Retinal pigment epithelial cell (primary cell): ENCODE measurements at places on chromosomes 16 and 17.

DNA sequence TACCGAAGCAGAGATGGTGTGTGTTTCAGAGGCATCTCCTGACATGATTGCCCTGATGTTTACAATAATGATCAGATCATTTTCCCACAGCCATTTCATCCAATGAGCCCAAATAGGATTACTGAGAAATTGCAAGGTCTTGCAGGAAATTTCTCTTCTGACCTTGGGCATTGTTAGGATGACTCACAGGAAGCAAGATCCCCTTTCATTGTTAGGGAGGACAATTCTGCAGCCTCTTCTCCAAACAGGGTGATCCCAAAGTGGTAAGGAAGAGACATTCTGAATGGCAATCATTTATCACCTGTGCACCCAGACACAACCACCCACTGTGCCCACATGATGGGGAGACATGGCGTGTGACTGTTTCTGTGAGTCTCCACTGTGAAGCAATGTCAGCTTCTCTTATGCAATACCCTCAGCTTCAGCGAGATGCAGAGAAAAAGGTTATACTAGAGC lies 306.7 kb upstream of the XYLT1 start:
- DNase-seq = no peak

DNA sequence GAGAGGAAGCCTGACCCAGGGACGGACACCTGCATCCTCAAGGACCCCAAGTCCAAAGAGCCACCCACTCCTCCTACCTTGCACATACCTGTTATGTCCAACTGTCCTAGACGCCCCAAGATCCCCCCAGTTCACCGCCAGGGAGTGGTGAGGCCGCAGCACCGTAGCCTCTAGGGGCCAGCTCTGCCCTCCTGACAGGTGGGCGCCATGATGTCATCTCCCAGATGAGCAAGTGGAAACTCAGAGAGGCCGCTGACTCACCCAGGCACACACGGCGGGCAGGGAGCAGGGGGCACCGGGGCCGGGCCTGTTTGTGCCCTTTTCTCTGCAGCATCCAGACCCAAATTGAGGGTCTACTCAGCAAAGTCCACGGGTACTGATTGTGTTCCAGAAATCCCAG lies 4.8 kb upstream of the ZNF469 start:
- no peak for DNase-seq

GRCh38 chr17:79465681-79466025 lies 145.2 kb downstream of the RBFOX3 start:
- no peak for DNase-seq

DNA sequence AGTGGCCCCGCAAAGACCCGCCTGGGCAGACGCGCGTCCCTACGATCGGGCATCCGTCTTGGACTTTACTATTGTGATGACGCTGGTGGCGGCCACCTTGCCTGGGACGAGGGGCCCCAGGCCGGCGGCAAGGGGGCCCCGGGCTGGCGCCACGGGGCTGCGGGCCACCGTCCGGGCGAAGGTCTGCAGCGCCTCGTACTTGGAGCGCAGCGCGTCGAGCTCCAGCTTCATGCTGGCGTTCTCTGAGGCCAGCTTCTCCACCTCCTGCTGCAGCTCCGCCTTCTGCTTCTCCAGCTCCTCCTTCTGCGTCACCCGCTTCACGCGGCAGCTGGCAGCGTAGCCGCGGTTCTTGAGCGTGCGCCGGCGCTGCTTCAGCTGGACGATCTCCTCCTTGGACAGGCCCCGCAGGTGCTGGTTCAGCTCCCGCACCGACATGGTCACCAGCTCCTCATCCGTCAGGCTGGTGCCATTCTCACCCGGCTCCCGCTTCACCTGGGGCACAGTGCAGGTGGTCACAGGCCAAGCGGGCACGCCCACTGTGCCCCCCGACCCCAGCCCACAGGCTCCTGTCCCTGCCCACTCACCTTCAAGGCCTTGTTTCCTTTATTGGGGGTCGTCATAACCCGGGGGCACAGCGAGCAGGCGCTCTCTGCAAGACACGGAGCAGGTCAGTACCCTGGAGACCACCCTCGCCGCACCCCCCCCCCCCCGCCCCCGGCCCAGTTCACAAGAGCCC lies 4.8 kb upstream of the SIRT7 start:
- no peak for DNase-seq

DNA sequence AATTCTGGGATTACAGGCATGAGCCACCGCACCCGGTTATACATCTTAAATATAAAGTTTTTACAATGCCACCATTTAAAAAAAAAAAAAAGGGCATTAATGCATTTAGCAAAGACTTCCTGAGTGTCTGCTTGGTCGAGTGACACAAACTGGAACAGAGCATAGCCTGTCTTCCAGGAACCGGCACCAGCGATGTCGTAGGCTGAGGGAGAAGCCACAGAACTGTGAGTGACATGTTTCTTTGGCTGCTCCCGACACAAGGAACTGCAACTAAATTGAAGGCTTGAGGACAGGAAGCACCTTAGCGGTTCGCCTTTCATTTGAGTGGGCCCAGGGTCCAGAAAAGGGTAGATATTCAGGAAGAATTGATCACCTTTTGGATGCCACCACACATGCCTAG lies 717.8 kb downstream of the MAF start:
- DNase-seq = no peak

GRCh38 chr17:38685491-38685890 lies 10.7 kb upstream of the EPOP start:
- DNase-seq = no peak

DNA sequence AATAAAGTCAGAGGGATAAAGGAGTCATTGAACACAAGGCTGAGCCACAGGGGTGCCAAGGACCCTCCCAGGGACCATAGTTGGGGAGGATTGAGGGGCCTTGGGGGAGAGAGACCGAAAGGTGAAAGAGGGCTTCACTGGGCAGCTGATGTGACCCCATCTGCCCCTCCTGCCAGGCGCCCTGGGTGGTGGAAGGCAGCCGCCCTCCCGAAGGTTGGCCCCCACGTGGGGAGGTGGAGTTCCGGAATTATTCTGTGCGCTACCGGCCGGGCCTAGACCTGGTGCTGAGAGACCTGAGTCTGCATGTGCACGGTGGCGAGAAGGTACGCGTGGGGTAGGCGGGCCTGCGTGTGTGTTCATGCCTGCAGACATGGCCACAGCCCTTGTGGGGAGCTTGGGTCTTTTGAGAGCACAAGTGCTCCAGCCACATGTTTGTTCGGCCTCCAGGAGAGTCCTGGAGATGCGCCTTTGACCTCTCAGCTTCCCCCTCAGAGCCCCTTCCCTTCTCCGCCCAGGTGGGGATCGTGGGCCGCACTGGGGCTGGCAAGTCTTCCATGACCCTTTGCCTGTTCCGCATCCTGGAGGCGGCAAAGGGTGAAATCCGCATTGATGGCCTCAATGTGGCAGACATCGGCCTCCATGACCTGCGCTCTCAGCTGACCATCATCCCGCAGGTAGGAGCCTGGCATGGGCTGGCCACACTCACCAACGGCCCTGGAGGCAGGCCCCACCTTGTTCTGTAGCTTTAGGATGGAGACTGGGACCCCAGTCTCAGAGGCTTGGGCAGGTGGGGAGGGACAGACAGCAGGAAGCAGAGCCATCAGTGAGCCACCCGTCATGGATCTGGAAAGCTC lies 24.1 kb downstream of the ANKRD40 start:
- no peak for DNase-seq

GRCh38 chr16:11167581-11167980 lies 88.4 kb downstream of the SOCS1 start:
- no peak for DNase-seq

DNA sequence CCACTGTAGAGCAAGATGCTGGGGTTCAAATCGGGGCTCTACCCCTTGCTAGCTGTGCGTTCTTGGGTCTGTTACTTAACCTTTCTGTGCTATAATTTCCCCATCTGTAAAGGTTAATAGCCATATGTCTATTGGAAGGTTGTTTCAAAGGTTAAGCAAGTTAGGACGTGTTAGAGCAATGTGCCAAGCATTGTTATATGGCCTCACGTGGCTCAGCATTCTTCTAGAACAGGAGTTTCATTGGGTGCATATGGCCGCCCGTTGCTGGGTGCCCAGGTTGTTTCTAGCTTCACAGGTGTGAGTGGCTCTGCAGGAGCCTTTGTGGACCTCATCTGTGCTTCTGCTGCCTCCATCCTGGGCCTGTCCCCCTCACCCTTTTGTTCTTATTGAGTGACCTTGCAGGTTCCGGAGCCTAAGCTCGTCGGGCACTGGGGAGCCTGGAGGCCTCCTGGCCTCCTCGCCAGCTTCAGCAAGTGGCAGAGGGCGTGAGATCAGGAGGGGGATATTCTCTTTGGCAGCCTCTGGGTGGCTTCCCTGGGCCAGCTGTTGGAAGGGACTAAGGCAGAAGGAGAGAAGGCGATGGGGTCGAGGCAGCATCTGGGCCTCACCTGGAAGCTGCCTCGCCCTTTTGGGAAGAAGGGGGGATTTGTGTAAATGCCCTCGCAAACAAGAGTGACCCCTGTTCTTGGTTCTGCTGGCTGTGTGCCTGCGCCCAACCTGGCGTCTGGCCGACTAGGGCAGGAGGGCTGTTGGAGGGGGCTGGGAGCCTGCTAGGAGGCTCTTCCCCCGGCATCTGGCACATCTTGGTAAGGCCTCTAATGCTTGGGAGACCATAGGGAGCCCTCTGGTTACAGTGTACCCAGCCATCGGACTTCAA lies 80.2 kb upstream of the CIBAR2 start:
- no peak for DNase-seq

- DNase-seq = no peak
Observed at GRCh38 chr17:8563981-8564602, 66.4 kb downstream of the MYH10 start.

DNA sequence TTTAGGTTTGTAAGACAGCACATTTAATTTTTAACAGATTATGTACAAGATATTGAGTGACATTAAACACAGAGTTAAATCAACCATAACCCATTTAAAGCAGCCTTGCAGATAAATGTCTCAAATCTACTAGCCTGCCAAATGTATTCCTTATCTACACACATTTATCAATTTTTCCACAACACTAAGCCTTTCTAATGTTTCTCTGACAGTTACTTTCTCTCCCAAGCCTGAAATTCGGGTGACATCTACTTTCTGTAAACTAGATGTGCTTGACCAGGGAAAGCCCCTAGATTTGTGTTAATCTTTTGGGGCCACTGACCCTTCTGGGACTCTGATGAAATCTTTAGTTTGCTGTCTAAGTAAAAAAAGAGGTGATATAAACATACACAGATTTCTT lies 69.0 kb downstream of the CDH13 start:
- DNase-seq = no peak

DNA sequence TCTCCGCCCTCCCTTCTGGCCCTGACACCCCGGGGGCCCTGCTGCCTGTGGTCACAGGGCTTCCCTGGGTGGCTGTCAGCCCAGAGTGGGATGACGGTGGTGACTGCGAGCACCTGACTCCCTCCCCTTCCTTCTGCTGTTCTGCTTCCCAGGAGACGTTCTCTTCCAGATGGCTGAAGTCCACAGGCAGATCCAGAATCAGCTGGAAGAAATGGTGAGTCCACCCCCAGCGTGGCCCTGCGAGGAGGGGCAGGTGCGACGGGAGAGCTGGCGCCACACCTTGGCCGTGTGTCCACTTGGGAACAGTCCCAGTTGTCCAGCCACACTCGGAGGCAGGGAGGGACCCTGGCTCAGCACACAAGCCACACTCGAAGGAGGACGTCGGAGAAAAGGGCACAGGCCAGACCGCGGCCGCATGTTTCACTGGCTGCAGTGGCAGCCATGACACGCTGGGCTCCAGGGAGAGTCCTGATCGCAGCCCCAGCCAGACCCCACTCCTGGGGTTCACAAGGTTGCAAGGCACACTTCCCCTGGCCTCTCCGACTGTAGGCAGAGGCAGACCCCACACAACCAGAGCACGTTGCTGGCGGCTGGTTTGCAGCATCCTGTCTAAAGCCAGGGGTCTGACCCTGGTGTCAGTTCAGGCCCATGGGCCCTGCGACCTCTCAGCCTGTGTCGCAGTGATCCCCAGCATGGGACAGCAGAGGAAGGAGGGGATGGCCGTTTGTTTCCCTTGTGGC lies 49.9 kb downstream of the BAIAP2 start:
- DNase-seq = no peak

DNA sequence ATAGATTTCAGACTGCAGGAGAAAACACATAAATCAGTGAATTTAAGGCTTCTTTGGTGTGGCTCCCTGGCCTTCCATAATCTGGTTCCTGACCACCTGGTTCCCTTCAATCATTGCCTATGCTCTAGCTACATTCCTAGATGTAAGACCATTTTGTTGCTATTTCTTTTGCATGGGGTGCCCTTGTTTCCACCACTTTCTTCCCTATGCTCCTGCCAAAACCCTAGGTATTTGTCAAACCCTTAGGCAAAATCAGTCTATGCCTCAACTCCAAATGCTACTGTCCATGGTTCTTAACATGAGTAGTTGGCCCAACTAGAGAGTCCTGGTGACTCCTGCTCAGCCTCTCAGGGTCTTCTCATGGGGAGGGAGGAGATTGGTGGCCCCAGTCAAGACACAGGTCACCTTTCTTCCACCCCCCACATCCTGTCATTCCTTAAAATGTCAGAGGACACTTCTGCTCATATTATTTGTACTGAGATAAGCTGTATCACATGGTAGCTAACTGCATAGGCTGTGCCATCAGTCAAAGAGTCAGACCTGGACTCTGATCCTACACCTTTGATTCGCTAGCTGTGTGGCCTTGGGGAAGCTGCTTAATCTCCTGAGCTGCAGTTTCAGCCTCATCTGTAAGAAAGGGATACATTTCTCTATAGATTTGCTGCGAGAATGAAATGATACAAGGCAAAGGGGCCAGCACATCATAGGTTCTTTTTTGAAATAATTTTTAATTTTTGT lies 15.0 kb downstream of the ACSM5 start:
- no peak for DNase-seq

DNA sequence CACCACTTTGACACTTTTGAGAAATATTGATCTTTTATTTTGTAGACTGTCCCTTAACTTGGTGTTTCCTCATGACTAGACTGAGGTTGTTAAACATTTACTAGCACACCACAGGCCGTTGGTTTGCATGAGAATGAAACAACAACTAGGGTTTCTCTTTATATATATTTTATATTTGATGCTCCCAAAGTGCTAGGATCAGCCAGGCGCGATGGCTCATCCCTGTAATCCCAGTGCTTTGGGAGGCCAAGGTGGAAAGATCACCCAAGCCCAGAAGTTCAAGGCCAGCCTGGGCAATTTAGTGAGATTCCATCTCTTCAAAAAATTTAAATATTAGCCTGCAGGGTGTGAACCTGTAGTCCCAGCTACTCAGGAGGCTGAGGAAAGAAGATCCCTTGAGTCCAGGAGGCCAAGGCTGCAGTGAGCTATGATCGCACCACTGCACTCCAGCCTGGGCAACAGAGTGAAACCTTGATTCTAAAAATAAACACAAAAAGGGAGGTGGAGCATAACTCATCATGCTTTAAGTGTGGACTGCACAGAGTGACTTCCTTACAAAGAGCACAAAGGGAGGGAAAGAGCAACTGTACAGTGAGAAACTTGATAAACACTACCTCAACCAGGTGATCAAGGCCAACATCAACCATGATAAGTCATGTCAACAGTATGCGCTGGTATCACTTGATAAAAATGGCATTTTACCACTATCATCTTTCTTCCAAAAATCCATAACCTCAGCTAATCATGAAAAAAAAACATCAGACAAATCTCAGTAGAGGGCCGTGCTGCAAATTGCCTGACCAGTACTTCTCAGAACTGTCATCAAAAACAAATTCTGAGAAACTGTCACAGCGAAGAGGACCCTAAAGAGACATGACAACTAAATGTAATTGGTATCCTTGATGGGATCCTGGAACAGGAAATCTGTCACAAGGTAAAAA lies 72.8 kb upstream of the ATF7IP2 start:
- DNase-seq = no peak
